ENCODE measurements at places on chromosomes 7 and 10.

DNA sequence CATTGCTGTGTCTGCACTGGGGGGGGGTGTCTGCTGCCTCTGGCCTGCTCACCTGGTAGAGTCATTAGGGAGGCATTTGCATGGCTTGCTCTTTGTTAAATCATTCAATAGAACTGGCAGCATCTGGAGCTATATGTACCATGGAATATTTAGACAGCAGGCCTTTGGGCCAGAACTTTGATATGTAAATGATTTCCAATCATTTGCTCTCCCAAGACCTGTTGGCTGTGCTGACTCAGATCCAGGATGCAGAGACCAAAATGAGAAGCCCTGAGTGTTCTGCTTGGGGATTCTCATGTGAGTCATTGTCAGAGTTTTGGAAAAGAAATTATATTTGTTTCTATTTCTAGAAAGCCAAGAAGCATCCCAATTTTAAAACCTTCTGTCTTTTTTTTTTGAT, 257.6 kb upstream of the IGFBP3 start:
- DNase-seq: no peak

DNA sequence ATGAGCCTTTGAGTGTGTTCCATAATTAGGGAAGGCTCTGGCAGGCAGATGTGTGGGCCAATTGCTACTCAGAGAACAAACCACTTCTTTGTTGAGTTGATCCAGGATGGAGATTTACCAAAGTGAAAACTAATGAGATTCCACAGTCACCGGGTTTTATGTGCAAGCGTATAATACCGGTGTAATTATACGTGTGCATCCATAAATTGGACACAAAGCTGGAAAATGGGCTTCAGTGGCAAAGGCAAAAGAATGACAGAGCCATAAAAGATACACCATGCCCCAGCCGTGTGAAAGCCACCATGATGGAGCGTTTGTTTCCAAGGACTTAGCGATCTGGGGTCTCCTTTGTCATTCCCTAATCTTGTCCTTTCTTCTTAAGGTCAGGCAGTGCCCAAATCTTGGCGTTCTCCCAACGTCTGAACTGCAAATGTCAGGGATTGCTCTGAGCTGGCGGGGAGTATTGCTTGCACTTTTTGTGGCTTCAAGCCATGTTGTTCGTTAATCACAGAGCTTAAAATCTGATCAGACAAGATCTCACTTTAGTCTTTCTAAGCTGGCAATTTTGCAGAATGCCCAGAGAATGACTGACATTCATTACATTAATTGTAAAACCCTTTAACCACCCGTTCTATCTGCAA, 70.1 kb downstream of the NPTX2 start:
- no peak for DNase-seq

GRCh38 chr7:43112941-43113621, 634 bp downstream of the HECW1 start:
- no peak for DNase-seq

- DNase-seq: no peak
Measured at GRCh38 chr7:2577914-2578680, 19.3 kb downstream of the IQCE start.

DNA sequence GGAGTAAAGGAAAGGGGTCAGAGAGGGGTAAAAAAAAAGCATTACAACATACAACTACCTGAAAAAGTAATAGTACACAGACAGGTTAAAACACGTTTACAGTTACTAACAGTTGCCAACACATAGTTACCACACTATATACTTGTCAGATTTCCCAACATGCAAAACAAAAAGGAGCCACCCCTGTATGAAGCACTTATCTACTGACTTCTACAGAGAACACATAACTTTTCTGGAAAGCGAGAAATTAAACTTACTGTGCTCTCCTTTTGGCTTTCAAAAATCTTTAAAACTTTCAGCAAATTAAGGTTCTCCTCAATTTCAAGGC, 2.1 kb downstream of the ABI1 start:
- DNase-seq: no peak

- DNase-seq: no peak
Measured at GRCh38 chr7:48094861-48095293, 5.8 kb downstream of the UPP1 start.

- no peak for DNase-seq
Measured at GRCh38 chr10:106450966-106451365, 713.5 kb downstream of the SORCS1 start.

DNA sequence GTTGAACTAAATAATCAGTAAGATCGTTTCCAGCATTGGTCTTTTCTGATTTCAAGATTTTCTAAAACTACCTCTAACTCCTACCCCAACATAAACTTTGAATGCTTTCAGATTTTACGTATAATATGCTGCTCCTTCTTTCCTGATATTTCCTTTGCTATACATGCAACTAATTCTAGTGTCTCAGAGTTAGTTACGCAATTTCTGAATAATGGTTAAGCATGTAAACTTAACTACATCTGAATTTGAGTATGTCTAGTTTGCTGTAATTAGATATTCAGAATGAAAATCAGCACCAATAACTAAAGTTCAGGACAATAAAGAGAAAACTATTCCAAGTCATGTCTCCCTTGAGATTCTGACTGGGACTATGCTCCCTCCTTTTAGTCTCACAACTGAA, 71.0 kb downstream of the SEMA3C start:
- no peak for DNase-seq

GRCh38 chr7:42460148-42460547, 223.1 kb upstream of the GLI3 start:
- DNase-seq: no peak

GRCh38 chr10:101003639-101004206, 4.1 kb downstream of the LZTS2 start:
- DNase-seq: no peak

- DNase-seq: no peak
Measured at GRCh38 chr10:43284341-43284910, 17.6 kb upstream of the RASGEF1A start.

DNA sequence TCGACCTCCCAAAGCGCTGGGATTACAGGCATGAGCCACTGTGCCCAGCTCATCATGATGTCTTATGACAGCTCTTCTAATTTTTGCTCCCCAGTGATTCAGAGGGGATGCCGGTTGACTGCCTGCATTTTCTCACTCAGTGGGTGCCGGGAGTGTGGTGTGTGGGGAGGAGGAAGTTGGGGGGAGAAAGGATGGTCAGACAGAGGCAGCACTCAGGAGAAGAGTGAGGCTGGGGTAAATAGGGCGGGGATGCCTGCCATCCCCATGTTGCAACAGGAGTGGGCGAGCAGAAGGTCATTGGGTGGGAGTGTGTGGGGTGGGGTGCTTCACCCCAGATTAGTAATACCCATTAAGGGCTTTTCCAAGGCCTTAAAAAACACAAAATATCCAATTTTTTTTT, 3.5 kb upstream of the CCL24 start:
- DNase-seq: no peak

DNA sequence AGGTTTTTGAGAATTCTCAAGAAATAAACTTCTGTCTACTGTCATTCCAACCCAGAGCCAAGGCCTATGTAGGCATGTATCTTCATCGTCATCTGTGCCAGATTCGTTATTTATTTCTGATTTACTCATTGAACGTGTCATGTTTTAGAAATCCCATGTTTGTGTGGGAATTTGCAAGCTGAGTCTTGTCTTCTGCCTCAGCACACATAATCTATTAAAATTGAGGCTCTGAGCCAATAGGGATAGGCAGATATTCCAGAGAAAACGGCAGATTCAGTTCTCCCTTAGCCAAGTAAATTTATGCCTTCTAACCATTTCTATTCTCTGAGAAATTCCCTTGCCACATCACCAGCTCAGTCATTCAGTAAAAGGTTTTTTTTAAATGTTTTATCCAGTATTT, 444.6 kb downstream of the REEP3 start:
- DNase-seq: no peak

DNA sequence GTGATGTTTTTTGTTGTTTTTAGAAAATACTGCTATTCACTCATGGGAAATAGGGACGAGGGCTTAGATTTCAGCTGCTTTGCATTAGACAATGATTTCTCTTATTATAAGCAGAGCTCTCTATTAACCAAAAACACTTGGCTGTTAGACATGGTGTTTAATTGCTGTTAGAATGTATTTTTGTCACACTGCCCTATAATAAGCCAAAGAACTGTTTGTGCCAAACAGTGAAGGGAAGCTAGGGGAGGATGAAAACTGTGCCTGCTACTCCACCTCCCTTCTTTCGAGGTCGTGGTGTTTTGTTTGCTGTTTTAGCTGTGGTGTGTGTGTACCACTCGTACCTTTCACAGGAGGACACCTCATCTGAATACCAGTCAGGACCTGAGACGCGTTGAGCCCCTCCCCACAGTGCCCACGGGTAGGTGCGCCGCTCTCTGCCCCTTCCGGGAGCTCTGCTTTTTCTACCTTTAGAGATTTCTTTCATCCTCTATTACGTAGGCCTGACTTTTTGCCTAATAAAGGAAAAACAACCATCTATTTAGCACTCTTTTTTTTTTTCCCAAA, 57.9 kb downstream of the CUX1 start:
- DNase-seq: no peak

- no peak for DNase-seq
Measured at GRCh38 chr7:44531421-44532380, 9.4 kb downstream of the NPC1L1 start.

DNA sequence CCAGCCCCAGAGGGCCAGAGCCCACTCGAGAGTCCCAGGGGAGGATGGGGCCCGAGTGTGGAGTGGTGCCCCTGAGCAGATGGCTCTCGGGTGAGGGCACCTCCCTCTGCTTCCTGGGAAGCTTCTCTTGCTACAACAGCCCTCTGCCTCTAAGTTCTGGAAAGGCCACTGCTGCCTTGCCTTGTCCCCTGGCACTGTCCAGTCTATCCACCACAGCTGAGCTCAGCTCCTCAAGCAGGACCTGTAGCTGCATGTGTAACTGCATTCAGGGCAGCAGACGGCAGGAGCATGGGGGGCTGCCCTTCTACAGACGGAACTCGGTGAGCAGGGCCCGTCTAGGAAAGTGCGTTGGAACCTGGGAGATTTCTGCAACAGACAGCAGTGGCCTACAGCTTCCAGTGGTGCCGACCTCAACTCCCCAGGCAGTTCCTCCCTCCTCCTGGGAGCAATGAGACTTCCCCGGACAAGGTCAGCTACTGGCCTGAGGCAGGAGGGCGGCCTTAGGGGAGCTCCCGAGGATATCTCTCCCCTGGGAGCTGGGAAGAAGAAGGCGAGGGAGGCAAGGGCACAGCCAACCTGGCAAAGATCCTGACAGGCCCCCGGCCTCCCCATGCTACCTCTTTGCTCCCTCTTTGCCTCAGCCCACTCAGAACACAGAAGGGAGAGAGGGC, 88.5 kb downstream of the DLG5 start:
- no peak for DNase-seq

DNA sequence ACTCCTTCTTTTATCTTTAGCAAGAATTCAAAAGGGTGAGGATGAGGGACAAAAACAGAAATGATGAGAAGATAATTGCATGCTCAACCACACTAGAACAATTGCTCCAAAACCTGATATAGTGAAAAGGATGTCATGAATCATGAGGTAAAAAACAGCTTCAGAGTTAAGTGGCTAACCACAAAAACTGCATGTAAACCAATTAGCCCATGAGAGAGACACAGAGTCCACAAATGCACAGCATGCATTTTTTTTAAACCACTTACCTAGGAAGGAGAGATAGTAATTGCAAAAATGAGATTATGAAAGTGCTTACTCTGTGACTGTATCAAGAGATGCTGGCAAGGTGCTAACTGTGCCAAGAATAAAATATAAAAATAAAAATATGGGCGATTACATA, 132.9 kb downstream of the MBL2 start:
- DNase-seq: no peak

GRCh38 chr7:64407148-64407547, 93.4 kb downstream of the ZNF736 start:
- no peak for DNase-seq

GRCh38 chr7:136009488-136010079, 32.4 kb upstream of the MTPN start:
- DNase-seq: no peak

DNA sequence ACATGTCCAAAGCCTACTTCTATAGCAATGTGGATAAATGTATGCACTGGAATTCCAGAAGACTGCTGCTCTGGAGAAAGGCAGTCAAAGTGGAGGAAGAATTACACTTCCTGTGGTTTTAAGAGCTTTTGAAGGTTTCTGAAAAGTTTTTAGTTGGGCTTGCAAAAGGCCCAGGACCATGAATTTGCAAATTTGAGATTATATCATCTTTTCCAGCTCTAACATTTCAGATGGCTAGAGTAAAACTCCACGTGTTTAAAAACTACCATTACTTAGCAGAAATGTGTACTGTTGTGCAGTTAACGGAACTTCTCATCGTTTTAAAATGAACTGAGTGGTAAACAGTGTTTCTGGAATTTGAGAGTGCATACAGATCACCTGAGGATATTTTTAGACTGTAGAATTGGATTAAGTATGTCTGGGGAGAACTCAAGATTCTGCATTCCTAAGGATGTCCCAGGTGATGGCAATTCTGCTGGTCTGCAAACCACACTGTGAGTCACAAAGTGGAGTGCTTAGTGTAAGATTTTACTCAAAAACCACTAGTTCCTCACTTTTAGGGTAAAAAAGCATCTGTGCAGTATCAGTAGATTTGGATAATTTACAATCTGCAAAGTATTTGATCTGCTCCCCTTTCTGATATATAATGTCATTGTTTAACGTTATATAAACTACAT, 32.9 kb upstream of the CCDC71L start:
- DNase-seq: no peak

- DNase-seq: no peak
Measured at GRCh38 chr7:131769241-131769640, 212.8 kb upstream of the PODXL start.

DNA sequence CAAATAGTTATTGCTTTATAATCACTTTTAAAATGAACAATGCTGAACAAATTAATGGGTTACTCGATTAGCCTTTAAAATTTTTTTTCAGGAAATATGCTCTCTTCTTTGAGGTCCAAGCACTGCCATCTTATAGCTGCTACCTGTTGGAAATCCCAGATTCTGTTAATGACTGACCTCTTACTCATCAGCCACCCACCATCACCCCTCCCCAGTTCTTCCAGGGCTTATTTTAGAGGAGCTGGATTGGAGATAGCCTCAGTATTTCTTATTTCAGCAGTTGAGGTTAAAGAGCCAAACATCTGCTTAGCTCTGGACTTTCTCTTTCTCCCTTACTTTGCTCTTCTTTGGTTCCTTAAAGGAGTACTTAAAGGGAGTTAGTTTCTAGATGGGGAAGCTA, 420.0 kb downstream of the EXOC4 start:
- DNase-seq: no peak

GRCh38 chr7:81707966-81708365, 61.9 kb downstream of the HGF start:
- no peak for DNase-seq

- DNase-seq: no peak
Measured at GRCh38 chr10:103395754-103396066, 565 bp downstream of the ATP5MK start.

DNA sequence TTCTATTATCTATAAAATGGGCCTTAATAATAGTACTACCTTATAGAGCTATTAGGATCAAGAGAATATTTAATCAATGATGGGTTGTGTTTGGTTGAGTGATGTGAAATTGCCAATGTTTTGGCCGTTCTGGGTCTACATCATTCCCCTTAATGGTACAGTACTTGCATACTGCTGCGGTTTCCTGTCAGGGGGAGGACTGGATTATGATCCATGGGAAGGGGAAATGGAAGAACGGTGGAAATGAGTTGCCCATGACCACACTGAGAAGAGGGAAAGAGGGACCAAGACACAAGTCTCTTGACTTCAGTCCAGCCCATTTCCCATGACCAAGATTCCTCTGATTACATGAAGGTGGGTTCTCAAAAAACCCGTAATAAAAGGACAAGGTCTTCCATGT, 999 bp upstream of the MRPS24 start:
- no peak for DNase-seq

GRCh38 chr7:111324228-111324627, 233.3 kb downstream of the LRRN3 start:
- DNase-seq: no peak
